D721Med (cell line): ENCODE measurements at places on chromosomes 6 and 20.

- no peak for DNase-seq
Measured at GRCh38 chr20:29762620-29763019, 1494.8 kb upstream of the DEFB115 start.

DNA sequence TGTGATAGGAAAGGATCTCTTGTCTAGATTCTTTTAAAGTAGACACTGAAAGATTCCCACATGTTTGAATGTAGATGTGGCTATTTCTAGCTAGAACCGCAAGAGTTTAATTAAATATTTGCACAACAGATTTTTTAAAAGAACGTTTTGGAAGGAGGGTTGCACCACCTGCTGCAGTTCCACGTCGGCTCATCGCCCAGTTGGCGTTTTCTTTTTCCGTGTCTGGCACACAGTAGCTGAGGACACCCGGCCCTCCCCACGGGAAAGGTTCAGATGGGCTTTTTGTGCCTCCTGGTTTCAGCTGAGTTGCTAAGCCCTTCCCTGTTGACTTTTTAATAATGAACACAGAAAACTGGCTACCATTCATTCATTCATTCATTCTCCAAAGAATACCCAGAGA is 41.8 kb upstream of the DOK5 start:
- DNase-seq: no peak

- no peak for DNase-seq
Measured at GRCh38 chr6:34490390-34491090, 24.7 kb downstream of the PACSIN1 start.

GRCh38 chr6:27279513-27280063 is 32.1 kb downstream of the PRSS16 start:
- DNase-seq: no peak

- DNase-seq: peak; percentile 61
Measured at GRCh38 chr6:43454696-43455530, 435 bp downstream of the DLK2 start.

DNA sequence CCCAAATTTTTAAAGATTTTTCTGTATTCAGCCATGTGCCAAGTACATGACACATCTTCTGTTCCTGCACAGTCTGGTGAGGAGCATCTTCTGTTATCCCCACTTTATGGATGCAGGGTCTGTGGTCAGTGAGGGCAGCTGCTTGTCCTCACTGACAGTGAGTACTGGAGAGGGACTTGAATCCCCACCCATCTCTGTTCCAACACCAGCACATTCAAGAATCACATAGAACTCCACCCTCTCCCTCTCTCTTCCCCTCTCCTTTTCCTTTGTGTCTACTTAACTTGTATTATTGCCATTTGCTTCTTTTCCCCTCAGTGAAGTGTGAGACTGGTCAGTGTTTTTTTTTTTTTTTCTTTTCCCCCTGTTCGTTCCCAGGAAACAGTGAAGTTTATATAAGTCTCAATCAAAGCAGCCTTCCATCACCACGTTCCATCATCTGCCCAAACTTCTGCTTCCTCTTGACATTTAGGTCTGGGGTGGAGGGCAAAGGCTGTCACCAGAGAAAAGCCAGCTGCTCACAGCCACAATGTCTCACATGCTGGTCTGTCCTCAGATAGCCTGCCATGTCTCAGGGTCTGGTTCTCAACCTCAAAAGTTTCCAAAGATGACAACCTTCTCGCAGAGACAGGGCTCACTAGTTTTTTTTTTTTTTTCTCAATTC is 110.0 kb upstream of the SSTR4 start:
- DNase-seq: no peak

DNA sequence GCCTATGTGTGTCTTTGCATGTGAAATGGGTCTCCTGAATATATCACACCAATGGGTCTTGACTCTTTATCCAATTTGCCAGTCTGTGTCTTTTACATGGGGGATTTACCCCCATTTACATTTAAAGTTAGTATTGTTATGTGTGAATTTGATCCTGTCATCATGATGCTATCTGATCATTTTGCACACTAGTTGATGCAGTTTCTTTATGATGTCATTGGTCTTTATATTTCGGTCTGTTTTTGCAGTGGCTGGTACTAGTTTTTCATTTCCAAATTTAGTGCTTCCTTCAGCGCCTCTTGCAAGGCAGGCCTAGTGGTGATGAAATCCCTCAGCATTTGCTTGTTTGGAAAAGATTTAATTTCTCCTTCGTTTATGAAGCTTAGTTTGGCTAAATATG is 555.2 kb upstream of the BTBD3 start:
- DNase-seq: no peak

DNA sequence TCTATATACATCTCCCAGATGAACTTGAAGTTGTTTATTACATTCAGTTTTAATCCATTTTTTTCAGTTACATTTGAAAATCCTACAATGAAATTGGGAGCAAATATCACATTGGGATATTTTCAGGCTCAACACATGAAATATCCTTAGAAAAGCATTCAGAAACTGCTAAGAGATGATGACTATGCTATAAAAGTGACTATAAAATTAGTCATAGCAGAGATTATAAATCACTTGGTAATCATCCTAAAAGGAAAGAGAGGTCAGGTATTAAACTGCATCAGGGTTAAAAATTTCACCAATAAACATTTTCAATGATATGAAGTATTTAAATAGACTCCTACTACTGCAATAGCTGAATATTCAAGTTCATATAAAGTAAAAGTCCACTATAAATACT is 987.7 kb downstream of the GRIK2 start:
- DNase-seq: no peak

- no peak for DNase-seq
Measured at GRCh38 chr6:123829302-123829953, 25.8 kb downstream of the NKAIN2 start.

DNA sequence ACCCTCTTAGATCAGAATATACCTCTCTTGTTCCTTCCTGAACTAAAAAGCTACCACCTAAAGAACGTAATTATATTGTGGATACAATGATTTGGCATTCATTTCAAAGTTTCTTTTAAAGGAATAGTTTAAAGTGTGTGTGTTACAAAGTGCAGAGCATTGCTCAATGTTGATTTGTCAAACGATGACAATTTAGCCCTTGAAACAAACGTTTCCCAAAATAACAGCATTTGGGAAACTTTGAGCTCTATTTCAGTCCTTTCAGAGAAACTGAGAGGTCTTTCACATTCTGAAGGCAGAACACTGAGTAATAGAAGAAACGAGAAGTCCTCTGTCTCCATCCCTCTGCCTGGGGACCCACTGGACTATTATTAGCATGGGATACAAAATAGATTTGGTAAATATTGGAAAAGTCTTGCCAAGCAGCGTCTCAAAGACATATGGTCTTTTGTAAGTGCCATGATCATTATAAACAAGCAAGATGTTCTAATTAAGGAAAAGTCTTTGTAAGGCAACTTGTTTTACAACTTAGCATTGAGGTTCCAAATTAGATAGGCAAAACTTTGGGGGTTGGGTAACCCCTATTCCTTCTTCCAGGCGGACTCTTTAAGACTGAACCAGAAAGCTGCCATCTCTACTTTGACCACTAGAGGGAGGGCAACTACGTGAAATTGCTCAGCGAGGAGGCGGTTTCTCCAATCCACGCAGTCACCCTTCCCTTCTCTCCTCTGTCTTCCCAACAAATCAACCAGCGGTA is 208.8 kb downstream of the RNF144B start:
- peak; percentile 16 for DNase-seq

DNA sequence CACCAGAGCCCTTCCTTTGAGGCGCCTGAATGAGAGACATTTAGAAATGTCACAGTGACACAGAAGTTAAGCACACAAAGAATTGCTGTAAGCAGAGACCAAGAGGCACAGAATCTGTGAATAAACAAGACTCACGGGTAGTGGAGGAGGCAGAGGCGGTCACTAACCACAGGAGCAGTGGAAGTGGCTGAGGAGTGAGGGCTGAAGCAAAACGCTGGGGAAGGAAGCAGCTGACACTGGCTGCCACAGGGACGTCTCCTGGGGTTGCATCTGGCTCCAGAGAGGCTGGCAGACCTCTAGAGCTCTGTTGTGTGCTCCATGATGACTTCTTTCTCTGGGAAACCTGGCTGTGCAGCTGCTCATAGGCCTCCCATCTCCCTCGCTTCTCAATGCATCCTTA is 65.0 kb upstream of the SLC2A12 start:
- no peak for DNase-seq
